ENCODE measurements at places on chromosomes 5 and 9.

- DNase-seq = peak; percentile 92
Observed at GRCh38 chr5:150637245-150638052, 3.0 kb upstream of the SYNPO start.

GRCh38 chr9:126419475-126419874, 92.8 kb downstream of the MVB12B start:
- peak; percentile 67 for DNase-seq

DNA sequence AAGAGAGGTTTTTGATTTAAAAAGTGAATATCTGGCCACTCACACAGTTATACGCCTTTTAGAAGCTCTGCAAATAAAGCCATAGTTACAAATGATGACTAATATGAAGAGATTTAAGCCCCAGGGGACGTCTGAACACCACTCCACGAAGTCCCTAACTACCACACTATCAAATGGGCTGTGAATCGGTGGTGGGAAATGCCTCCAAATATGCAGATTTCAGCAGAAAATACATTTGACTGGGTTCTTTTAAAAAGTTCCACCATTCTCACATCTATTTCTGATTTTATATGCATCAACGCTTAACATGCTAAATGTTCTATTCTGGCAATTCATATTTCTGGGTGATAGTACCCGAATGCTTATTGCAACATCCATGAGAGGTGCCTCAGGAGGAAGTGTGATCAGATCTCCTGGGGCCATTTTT, 22.5 kb downstream of the TICAM2 start:
- DNase-seq = peak; percentile 71

DNA sequence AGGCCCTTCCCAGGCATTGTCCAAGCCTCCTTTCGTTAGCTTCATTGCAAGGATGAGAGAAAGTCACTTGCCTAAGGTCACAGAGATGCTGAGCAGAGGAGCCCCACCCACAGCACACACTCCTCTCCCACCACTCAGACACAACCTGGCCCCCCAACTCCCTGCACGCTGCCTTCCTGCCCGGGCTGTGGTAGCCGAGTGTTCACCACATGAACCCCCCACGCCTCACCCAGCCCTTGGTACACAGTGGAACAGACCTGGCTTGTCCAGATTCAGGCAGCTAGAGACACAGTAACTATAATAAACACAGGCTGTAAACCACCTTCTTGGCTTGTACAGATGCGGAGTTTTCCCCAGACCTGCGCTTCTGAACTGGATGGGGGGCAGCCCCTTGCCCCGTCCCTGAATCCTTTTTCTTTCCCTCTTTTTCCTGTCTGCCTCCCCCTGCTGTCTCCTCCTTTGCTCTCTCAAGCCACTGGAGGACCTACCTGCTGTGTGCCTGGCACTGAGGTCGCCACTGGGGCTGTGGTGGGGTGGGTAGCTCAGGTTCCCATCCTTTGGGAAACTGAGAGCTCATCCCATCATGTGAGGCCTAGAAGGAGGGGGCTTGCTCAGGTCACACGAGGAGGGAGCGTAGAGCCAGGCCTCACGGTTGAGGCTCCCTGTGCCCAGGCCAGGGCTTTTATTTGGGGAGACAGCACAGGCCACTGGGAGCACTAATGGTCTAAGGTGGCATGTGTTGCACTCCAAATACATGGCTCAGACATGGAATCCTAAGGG, 55.7 kb upstream of the SYNPO start:
- no peak for DNase-seq

DNA sequence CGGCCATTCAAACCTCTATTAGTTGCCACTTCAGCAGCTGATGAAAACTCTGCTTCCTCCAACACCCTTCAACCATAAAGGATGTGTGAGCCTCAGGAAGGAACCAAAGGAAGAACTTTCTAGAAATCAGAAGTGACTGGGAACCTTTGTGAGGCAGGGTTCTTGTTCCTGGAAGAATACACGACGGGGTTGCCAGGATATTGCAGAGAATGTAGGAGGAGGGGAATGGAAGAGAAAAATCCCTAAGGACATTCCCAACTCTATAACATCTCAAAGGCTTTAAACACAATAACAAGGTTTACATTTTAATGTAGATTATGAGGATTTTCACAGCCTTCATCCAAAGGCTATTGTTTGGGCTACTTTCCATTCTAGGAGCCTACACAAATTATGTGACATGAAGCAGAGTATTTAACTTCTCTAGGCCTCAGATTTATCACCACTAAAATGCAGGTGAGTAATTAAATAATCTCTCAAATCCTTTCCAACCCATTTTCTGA, 147.7 kb downstream of the GLIS3 start:
- DNase-seq = no peak

GRCh38 chr9:87629104-87629503, 96.8 kb upstream of the CTSL start:
- DNase-seq = no peak

- DNase-seq = no peak
Observed at GRCh38 chr9:128316421-128316820, 5.8 kb downstream of the TRUB2 start.
